ENCODE measurements at places on chromosomes 1 and 21. TPM values are rescaled to one million over a fixed set of nuclear protein-coding genes. Genes with fewer than 3 reads are reported as not detected.

The TNFRSF18 gene
- not detected for total RNA-seq

The B4GALT2 gene
- 28.8 TPM for total RNA-seq

DNA sequence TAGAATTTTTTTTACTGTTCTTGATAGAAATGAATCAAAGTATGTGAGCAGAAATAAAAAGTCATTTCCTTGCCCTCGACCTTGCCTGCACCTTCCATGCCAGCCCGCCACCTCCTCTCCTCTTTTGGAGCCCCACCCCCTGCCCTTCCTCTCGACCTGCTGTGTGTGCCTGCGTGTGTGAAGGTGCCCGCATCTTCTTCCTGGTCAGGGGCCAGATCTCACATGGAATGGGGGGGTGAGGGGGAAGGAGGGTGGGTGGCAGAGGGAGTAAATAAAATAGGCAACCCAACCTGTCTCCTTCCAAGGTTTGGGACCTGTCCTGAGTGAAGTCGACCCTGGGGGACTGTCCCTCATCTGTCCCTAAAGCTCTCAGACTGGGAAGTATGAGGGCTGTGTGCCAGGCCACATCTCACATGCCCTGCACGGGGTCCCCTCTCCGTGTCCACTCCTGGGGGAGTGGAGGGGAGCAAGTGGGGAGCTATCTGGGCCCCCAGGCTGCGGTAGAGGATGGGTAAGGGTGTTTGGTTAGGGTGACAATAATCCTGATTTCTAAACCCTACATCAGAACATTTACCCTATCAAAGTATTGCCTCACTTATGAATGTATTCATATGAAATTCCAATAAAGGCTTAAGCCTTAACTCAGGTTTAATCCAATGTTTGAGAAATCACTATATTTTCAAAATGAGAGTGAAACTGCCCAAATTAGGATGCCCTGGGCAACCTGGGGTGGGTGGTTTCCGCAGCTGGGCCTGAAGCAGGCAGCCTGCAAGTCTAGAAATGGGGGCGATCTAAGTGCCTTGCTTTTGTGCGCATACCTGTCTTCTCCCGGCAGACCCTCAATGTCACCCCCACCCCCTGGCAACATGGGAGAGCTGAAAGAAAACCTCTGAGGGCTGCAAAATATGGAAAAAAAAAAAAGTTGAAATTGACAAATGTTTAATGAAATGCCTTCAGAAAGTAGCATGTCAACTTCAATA is 15.4 kb downstream of the AMPD2 start:
- DNase-seq, result no peak

DNA sequence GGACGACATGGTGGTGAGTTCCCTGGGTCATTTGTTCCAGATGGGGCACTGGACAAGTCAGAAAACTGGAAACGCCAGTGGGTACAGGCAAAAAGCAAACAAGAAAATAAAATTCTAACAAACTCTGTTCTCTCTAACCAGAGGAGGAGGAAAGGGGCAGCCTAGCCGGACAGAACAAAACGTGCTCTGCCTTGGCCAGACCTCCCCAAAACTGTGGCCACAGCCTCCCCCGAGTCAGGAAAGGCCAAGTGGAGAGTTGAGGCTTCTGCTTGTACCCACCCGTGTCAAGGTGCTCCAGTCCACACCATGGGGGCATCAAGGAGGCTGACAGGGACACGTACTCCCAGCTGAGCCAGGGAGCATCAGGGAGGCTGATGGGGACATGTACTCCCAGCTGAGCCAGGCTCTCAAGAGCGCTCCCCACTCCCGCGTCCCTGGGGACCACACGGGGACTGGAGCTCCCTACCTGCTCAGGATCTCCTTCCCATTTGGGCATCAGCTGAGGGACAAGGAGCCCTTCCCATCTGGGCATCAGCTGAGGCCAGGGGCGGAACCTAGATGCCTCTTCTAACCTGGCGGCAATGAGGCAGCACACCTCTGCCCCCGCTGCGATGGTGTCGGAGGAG is 154.8 kb upstream of the COL6A1 start:
- DNase-seq, result no peak

The MYOG gene
- not detected for total RNA-seq

The GPA33 gene
- total RNA-seq, result not detected

DNA sequence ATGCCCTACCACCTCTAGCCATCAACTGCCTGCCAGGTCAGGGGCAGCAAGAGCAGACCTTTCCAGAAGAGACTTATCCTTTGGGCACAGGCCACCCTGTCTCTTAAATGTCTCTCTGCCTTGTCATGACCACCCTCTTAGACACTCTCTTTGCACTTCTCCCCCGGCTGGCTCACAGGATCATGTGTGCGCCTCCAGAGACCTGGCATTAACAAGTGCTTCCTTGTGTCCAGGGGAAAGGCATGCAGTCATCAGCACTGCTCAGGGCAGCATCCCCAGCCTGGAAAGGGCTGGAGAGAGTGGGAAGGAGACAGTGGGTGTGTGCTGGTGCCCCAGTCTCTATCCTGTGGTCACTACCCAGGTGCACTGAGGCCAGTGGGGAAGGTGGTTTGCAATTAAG is 85.2 kb upstream of the TLR5 start:
- no peak for DNase-seq

- no peak for DNase-seq
These were observed 53.2 kb upstream of the B3GALNT2 start for GRCh38 chr1:235557495-235557894.

All from uterus (tissue), 4 donors.